ENCODE measurements at places on chromosomes 12 and 14.

GRCh38 chr14:63616015-63616414 lies 25.7 kb downstream of the WDR89 start:
- DNase-seq, result no peak

DNA sequence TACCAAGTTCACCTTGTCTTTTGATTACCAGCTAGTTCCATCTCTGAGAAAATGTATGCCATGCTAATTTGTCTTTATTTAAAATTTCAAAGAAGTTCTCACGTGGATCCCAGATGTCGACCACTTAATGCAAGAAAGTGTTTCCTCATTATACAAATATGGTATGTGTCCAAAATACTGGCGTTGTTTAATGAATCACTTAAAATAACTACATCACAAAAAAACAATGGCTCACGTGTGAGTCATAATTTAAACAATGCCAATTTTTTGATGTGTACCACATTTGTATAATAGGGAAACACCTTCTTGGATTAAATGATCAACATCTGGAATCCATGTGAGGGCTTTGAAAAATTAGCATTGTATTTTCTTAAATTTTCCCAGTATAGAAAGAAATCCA lies 40.8 kb downstream of the DBX2 start:
- DNase-seq, result no peak

DNA sequence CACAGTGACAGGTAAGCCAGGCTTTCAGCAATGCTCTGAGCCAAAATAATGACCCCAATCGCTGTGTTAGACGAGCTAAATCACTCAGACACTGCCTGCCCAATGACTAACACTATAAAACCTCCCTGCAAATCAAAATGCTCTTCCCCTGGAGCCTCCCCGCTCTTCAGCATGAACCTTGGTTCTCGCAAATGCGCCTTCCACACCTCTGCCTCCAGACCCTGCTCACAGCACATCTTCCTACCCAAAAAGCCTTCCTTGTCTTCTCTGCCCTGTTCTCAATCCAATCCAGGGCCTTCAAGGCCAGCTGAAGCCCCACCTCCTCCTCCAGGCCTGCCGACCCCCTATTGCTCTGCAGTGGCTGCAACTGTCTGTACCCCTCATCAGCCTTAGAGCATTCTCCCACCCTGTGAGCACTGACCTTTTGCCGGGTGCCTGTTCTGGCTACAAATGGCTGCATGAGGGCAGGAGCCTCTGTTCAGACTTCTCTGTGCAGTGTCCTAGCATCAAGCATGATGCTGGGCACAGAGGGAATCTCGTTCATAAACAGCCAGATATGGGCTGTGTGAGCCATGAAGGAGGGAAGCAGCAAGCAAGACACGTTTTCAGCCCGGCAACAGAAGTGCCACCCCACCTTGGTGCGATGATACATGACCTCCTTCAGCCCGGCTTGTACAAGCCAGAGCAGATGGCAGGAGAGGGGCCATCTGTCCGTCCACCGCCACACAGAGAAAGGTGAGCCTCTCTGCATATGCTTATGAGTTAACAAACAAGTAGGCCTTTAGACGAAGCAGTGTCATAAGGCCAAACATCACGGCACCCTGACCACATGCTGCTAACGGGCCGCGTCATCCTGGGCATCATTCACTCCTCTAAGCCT lies 64.5 kb upstream of the DDX11 start:
- no peak for DNase-seq

- DNase-seq, result no peak
Measured at GRCh38 chr12:71578694-71579258, 84.9 kb downstream of the ZFC3H1 start.

- DNase-seq, result no peak
Measured at GRCh38 chr14:58697930-58698642, 60.3 kb downstream of the DACT1 start.

GRCh38 chr12:110505332-110505731 lies 3.2 kb downstream of the RAD9B start:
- DNase-seq, result no peak

DNA sequence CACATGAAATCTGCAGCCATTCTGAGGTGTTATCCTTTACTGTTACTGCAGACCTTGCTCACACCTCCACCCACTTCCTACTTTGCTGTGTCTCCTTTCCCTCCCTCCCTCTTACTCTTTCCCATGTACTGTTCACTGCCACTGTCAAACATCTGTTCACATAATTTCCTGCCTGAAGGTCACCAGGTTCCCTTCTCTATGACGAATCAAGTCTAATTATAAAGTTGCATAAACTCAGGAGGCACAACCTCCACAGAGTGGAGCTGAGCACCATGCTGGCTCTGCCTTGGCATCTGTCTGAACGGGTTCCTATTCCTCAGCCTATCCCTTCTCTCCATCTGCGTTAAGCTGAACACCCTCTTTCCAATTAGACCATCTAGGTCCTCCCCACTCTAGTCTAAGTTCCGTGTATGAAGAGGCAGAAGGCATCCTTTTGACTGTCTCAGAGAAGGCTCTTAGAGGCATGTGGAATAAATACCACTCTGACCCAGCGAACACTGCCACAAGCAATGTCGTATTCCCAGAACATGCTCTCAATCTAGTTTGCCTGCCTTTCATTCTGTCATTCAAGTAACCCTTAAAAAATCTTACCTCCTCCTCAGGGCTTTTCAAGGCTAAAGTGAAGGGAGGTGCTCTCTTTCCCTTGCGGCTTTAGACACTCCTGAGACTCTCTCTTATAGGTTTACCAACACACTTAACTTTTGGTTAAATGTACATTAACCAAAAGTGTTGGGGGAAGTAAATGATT lies 48.7 kb downstream of the ACADS start:
- DNase-seq, result no peak

- no peak for DNase-seq
Measured at GRCh38 chr12:129101404-129101803, 248.1 kb downstream of the GLT1D1 start.

- DNase-seq, result no peak
Measured at GRCh38 chr12:53872367-53872766, 66.3 kb upstream of the HOXC13 start.

- no peak for DNase-seq
Measured at GRCh38 chr14:35861204-35861868, 35.2 kb downstream of the BRMS1L start.

DNA sequence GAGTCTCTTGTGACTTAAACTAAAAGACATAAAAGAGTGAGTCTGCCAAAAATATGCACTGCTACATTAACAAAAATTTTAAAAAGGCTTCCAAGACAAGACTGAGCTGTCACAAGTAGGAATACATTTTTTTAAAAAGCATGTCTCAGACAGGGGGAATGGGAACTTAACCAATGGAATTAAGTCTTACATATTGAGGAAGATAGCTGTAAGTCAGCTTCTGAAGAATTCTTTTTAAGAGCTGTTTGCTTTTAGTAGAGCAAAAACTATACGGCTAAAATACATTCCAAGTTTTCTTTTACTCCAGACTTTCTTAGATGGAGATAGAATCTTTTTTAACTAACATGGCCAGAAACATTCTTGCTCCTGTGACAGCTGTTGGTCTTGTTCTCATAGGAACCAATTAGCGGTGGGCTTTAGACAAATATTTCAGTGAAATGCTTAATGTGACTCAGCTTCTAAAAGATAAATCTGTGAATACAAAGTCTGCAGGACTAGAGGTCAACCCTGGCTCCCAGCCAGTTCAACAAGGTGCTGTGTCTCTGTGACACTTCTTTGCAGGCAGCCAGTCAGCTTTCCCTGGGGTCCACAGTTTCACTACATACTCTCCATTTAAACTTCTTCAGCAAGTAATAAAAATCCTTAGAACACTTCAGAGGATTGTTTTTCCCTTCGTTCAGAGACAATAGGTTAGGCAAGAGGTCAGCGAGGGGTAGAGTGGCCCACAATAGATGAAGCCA lies 187.6 kb downstream of the NAV3 start:
- DNase-seq, result no peak

- no peak for DNase-seq
Measured at GRCh38 chr12:12764824-12765223, 20.6 kb upstream of the APOLD1 start.

DNA sequence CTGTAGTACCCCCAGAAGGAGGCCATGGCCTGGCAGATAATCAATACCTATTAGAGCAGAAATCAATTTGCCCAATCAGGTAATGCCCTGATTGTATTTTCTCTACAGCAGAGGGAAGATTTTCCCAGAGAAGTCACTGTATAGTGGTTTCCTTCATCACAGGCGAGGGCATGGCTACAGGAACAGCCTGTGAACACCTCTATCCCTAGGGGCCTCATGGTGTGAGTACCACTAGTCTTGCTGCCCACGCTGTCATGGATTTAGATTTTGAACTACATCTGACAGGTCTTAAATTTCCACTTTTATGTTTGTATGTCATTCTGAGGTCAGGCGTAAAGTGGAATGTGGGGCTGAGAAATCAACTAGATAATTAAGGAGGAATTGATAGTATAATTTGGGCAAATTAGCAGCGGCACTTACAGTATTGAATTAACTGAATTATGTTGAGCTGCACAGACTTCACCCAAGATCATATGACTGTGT lies 42.4 kb upstream of the STXBP6 start:
- DNase-seq, result no peak

GRCh38 chr14:76509311-76509710 lies 133.4 kb downstream of the ESRRB start:
- DNase-seq, result no peak

- DNase-seq, result no peak
Measured at GRCh38 chr12:102702447-102703114, 214.5 kb downstream of the PAH start.

DNA sequence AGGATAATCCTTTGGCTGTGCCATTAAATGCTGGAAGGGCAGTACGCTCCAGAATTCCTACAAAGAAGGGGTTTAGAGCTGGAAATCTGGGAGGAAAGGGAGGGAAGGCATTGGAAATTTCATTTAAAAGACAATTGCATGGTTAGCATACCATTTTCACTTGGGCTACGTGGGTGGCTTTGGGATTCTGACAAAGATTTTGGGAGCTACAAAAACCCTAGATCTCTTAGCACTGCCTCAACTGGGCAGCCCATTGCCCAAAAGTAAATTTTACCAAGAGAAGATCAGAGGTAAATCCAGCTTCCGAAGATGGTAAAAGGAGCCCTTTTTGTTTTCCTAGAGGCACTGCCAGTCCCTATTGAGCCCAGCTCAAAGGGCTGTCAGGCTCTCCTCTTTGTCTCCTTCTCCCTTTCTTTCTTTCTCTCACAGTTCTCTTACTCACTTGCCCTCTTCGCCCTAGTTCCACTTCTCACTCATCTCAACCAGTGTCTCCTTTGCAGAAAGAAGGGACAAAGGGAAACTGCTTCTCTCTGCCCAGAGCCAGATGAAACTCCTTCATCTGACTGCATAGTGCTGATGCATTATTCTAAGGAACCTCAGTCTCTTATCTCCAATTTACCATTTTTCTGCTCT lies 125.4 kb upstream of the PLEKHA5 start:
- no peak for DNase-seq

DNA sequence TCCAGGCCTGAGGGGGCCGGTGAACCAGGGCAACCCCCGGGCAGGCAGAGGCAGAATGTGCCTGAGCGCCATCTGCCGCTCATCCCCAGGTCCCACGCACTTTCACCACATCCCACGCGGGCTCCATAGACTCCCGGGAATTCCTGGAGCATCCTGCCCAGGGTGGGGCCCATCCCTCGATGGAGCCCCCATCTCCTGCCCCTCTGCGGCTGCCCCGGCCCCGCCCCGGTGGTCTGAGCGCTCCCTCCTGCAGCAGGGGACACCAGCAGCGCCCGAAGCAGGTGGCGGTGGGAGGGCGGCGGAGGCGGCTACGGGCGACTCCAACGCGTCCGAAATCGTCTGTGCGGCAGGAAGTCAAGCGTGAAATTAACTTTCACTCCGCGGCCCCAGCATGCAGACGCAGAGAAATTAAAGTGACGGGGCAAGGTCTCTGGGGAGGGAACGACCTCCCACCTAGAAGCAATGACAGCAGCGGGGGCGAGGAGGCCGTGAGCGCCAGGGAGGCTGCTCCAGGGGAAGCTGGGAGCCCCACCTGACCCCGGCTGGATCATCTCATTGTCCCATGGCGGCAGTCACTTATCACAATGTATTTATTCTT lies 122.2 kb downstream of the NCOR2 start:
- DNase-seq, result peak; percentile 13

GRCh38 chr14:56413721-56414120 lies 165.9 kb upstream of the TMEM260 start:
- DNase-seq, result no peak

DNA sequence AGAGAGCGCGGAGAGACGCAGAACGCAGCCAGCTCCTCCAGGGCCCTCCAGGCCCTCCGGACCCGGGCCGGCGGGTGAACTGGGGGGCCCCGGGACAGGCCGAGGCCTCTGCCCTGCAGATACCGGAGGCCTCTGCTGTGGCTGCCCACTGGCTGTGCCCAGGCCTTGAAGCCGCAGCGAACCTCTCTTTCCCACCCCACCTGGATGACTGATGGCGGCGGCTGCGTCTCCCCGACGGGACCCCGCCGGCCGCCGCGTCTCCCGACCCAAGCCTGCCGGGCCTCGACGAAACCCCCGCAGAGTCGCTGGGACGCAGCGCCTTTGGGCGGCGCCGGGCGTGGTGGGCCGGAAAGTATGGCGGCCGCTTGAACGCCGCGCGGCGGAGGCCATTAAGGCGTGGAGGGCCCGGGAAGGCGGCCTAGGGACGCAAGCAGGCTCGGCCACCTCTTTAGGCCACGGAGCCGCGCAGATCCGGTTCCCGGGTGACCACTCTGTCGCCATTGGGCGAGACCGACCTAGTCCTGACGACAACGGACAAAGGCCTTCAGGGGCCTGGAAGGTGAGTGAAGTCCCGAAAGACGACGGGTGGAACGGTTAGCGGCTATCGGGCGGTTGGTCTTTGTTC lies 8.4 kb upstream of the ERGIC2 start:
- DNase-seq, result no peak

DNA sequence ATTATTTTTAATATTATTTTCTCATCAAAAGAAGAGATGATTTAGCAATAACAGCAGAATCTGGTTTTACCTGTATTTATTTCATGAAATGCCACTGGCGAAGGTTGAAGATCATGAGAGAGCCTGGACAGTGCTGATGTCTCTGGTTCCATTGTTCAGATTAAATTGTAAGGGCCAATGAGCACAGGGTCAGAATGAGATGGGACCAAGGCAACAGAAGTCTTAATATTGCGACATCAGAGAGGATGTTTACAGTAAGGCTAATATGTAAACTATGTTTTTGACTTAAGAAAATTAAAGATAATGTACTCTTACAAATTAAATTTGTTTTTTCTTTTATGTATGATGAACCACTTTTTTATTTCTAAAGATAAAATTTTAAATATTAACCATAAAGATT lies 35.2 kb upstream of the KLRD1 start:
- no peak for DNase-seq

GRCh38 chr12:6241495-6241894 lies 41.3 kb downstream of the CD9 start:
- DNase-seq, result peak; percentile 78

DNA sequence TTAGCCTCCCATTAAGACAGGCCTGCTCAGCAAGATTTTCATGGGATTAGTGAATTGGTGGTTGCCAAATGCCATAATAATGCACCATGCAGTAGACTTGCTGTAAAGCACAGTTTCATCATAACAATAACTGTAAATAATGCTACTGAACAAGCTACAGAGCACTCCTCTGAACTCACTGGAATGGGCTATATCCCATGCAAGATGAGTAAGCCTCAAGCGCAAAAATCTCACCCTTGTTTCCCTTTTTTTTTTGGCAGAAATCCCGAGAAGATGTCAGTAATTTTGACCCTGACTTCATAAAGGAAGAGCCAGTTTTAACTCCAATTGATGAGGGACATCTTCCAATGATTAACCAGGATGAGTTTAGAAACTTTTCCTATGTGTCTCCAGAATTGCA lies 145.9 kb upstream of the HIF1A start:
- DNase-seq, result no peak
